ENCODE measurements at places on chromosomes 12 and 14.

DNA sequence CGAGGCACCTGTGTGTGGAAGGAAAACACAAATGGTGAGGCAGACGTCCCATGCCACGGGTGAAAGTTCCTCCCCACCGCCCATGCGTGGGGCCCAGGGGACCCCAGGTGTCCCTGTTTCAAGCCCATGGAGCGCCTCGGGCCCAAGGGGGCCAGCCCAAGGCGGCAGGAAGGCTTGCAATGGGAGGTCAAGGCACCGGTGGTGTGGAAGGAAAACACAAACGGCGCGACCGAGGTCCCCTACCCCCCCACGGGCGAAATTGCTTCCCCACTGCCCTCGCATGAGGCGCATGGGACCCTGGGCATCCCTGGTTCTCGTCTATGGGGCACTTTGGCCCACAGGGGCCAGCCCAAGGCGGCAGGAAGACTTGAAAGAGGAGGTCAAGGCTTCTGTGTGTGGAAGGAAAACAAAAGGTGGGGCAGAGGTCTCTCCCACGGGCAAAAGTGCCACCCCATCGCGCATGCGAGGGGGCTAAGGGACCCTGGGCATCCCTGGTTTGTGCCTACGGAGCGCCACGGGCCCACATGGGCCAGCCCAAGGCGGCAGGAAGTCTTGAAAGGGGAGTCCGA lies 379.4 kb downstream of the ALG10 start:
- DNase-seq = no peak

GRCh38 chr12:25332143-25332542 lies 81.4 kb upstream of the KRAS start:
- no peak for DNase-seq

DNA sequence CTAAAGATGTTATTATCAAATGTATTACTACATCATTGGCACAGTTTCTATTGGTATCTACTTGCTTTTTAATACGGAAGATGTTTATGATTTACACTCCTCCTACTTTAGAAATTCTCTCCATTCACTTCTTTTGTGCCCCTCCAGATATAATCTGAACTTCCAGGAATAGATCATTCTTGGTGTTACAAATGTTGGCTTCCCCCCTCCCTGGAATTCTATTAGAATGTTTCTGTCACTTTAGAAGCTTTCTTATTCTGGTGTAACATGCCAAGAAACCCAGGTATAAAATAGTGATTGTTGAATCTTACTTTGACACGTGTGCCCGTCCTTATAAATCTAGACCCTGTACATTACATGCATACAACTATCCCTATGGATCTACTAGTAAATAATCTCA lies 1.2 kb upstream of the WDR20 start:
- no peak for DNase-seq

DNA sequence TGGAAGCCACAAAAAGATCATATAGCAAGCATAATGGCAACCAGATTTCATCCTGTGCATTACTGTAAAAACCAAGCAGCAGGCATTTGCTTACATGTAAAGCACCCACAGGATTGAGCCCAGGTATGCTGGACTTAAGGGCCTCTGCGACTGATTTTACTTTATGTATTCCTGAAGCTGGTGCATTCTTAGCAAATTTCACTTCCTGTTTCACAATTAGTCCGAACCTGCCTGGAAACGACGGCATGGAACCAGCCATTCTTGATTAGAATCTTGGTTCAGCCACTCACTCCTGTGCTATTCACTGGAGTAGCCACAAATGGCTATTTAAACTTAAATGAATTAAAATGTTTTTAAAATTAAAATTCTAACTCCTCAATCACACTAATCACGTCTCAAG lies 239.2 kb downstream of the NUAK1 start:
- DNase-seq = no peak

DNA sequence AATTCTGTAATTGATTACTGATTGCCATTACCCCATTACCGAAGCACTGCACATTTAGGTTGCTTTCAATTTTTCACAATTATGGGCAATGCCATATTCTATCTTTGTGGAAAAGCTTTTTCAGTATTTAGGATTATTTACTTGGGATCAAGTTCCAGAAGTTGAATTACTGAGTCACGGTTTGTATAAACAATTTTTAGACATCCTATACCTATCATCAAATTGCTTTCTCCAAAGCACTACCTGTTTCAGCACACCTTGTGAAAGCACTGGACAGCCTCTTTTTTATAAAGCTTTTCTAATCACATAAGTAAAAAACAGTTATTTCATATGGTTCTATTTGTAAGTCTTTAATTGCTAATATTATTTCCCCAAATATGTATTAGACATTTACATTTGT lies 221.5 kb upstream of the CAND1 start:
- no peak for DNase-seq

DNA sequence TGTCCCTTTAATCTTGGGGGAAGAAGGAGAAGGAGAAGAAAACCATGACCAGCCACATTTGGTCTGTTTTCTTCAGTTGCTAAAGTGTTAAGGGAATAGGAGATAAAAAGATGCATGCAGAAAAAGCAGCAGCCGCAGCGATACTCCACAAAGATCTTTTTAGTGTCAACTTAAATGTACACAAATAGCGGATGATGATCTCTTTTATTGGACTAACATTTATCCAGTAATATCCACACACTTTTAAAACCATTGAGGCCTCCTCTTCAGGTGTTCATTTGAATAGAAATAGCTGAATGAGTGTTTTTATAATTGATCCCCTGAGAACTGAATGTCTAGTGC lies 83.5 kb downstream of the PAPOLA start:
- no peak for DNase-seq

- no peak for DNase-seq
Observed at GRCh38 chr12:68939505-68939904, 6.5 kb upstream of the CPM start.

- DNase-seq = no peak
Observed at GRCh38 chr12:84355561-84355960, 557.0 kb downstream of the SLC6A15 start.

DNA sequence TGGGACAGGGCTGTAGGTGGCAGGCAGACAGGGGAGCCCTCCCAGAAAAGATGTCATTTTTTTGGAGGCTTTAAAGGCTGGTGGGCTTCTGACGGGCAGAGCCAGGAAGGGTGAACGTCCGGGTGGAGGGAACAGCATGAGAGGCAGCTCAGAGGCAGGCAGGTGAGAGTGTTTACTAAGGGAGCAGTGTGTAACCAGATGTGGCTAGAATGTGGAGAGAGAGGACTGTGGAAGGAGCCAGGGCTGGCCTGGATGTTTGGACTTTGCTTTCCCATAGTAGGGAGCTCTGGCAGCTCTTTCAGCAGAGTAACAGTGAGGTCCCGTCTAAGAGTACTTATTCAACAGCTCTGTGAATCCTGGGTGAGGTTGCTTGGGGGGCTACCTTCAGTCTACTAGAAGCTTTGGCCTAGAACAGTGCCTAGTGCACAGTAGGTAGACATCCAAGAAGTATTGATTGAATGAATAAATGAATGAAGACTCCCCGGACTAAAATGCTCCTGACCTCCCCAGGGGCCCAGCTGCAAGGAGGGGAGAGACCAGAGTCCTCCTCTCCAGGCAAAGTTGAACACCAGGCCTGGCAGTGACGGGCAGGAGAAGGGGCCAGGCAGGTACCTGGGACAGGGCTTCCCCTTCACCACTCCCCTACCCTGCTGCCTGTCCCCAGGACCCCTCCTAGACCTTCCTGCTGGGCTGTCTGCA lies 8.5 kb downstream of the FAM222A start:
- no peak for DNase-seq

- no peak for DNase-seq
Observed at GRCh38 chr12:48512855-48513254, 12.6 kb upstream of the OR8S1 start.

GRCh38 chr12:90921536-90921935 lies 33.4 kb downstream of the CCER1 start:
- DNase-seq = no peak

DNA sequence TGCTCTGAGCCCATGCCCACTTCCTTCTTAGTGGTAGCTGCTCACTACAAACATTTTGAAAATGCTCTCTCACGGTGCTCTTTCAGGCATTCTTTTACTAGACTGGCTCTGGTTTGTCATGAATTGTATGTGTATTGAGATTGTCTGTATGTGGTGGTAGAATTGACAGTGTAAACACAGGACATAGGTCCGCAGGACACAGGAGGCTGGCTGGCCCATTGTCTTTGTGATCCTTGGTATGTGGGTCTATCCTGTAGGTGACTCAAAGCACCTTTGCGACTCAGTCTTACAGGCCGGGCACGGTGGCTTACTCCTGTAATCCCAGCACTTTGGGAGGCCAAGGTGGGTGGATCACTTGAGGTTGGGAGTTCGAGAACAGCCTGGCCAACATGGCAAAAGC lies 250.9 kb downstream of the C12orf75 start:
- DNase-seq = no peak

- no peak for DNase-seq
Observed at GRCh38 chr14:89978656-89979055, 22.9 kb downstream of the TDP1 start.

DNA sequence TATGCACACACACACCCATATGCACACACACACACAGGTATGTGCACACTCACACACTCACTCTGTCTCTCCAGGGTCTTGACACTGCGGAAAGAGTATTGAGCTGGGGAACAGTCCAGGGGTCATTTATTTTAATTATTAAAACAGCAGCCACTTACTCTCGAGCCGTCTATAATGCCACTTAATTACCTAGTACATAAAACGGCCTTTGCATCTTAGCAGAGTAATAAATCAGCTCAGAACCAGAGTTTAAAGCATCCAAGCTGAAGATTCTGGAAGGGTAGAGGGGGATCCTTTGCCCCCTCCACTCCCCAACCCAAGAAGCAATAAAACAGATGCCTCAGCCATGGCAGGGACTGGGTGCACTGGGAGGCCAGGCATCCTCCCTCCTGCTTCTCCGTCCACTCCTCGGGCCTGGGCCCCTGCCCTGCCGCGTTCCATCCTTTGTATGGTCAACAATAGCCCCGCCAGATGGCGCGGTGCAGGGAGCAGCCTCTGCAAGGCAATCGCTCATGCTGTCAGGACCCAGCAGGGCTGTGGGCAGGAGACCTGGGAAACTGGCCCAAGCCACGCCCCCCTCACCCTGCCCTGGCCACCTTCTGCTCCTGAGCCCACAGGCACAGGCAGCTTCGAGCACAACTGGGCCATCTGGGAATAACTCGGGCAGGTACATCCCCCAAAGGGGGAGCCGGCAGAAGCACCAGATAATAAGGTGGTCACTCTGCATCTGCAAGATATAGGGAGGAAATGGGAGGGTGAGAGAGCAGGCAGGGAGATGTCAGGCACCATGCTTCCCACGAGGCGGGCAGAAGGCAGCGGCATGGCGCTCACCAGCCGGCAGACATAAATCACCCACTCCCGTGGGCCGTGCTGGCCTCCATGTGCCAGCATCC lies 40.9 kb downstream of the CCDC85C start:
- DNase-seq = no peak

DNA sequence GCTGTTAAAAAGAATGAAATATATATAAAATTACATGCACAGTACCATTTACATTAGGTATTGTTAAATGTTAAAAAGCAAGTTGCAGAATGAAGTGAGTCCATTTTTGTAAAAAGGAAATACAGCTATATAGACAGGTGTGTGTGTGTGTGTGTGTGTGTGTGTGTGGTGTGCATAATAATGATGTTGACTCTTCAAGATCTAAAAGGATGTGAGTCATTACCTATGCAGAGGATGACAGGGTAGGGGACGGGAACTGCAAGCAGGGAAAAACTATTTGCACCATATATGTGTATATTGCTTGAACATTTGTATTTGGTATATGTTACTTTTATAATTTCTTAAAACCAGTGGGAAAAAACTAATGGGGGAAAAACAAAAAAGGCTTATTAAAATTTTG lies 3.1 kb downstream of the C14orf39 start:
- no peak for DNase-seq
